ENCODE measurements at places on chromosomes 12 and 14. TPM values are rescaled to one million over a fixed set of nuclear protein-coding genes. Genes with fewer than 3 reads are reported as not detected.

Gene TMCC3
- 4.2 TPM for total RNA-seq

Gene BEGAIN
- total RNA-seq = 0.93 TPM

Gene PIK3C2G
- total RNA-seq = not detected

Gene RERG
- total RNA-seq = not detected

Gene ACOT4
- 4.7 TPM for total RNA-seq

Gene LPAR5
- total RNA-seq = under 0.01 TPM

Gene C12orf50
- total RNA-seq = under 0.01 TPM
